ENCODE measurements at places on chromosomes 3 and 15. TPM values are rescaled to one million over a fixed set of nuclear protein-coding genes. Genes with fewer than 3 reads are reported as not detected.

Gene CPN2
- not detected for total RNA-seq

GRCh38 chr15:69067296-69067695 is 52.8 kb downstream of the NOX5 start:
- H3K27me3 ChIP-seq: no peaks in the 10 kb centered on the region
- H3K4me1 ChIP-seq: no peaks in the 10 kb centered on the region
- H3K27ac ChIP-seq: no peak overlapping the region

DNA sequence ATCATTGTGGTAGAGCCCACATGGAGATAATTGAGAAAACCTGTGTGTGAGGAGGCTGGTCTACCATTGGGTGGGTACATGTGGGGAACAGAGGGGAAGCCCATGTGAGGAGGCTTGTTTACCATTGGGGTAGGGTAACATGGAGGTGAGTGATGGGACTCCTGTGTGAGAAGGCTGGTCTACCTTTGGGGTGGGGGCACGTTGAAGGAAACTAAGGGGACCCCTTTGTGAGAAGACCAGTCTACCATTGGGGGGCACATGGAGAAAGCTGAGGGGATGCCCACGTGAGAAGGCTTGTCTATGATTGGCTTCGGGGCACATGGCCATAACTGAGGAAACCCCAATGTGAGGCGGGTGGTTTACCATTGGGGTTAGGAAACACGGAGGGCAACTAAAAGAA is 158.5 kb downstream of the FBLN2 start:
- H3K27ac ChIP-seq: no peak overlapping the region
- DNase-seq: no peak
- H3K4me3 ChIP-seq: no peak overlapping the region
- no peaks in the 10 kb centered on the region for H3K4me1 ChIP-seq

Gene CX3CR1
- 4.9 TPM for total RNA-seq

DNA sequence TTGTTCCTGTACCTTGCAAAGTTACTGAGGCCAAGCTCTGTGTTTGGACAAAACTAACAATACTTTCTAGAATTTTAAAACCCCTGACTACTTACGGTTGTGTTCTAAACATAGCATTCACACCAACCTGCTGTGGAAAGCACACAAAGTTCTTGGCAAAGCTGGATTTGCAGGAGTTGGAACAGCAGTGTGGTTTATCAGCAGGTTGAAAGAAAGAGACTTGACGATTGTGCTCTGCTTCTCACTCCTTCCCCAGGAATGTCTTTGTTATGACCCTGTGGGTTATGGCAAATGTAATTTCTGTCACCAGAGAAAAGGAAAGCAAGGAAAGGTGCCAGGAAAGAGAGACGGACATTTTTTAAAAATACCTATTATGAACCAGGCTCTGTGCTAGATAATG is 165.5 kb upstream of the TGFBR2 start:
- no peaks in the 10 kb centered on the region for H3K36me3 ChIP-seq
- H3K4me3 ChIP-seq: no peak overlapping the region
- no peaks in the 10 kb centered on the region for H3K27me3 ChIP-seq
- peaks cover 4% of the 10 kb centered on the region for H3K4me1 ChIP-seq

DNA sequence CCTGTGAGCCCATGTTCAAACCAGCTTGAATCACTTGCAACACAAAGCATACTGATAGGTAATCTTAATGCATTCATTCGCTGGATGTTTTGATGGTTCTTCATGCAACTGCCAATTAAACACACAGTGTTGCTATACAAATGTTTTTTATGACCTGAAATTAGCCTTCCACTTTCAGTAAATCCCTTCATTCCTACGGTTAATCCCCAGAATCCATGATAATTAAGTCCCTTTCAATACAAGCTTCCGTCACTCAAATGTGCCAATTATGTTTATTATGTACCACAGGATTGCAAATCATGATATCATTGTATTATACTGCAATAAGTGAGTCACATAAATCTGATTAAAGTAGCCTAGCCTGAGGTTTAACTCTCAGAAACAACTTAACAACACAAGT is 14.5 kb upstream of the LYZL4 start:
- no peak overlapping the region for H3K27ac ChIP-seq
- no peaks in the 10 kb centered on the region for H3K27me3 ChIP-seq
- H3K4me3 ChIP-seq: no peak overlapping the region
- DNase-seq: no peak
- H3K4me1 ChIP-seq: no peaks in the 10 kb centered on the region

All from T-cell (primary cell).